IMR-90 (cell line): ENCODE measurements at places on chromosomes 16 and 17.
A peak's percentile ranks its signal among the peaks of the same experiment; 100 is the strongest.

- no peak for DNase-seq
Observed at GRCh38 chr17:65893692-65894279, 298.1 kb downstream of the CEP112 start.

DNA sequence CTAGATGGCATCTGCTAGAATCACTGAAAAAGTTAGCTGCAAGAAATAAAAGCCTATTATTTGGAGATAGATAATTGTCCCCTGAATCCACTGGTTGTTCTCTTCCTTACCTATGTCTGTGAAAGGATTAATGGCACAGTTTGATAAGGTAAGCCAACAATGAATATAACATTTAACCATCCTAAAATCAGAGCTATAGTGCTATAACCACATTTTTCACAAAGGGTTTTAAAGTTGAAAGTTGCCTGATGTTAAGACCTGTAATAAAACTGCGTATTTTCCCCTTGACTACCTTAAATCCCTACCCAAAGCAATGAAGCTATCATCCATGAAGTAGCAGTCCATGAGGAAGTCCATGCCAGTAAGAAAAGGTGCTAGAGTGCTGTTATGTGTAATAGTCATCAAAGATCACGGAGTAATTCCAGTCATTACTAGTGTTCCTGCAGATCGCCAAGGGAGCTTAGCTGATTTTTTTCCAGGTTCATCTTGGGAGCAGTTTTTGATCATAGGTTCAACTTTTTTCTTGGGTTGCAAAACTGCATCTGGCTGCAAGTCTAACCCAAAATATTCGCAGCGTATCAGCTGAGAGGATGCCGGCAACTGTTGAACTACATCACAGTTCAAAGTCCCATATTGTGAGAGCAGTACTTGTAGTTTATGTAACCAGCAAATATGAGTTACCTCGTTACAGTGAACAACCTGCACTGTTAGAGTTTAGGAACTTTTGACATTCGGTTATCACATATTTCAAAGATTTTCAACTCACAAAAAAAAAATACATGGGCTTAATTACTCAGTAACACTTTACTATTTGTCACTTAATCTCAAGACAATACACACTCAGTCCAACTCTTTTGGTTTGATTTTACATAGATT lies 18.2 kb upstream of the RSL1D1 start:
- DNase-seq: no peak

DNA sequence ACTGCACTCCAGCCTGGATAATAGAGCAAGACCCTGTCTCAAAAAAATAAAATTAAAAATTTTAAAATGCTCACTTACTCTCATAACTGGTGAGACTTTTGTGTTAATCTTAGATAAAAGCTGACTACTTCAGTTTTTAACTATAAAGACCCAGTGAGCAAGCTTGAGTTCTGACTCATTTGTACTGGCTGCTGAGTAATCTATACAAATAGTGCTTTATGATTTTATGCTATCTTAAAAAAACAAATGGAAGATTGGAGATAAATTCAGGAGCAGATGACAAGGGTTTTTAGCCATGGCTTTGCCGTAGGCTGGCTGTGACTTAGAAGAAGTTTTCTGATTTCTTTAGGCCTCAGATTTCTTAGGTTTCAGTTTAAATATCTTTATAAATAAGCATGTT lies 30.5 kb downstream of the SNTB2 start:
- peak; percentile 89 for DNase-seq

DNA sequence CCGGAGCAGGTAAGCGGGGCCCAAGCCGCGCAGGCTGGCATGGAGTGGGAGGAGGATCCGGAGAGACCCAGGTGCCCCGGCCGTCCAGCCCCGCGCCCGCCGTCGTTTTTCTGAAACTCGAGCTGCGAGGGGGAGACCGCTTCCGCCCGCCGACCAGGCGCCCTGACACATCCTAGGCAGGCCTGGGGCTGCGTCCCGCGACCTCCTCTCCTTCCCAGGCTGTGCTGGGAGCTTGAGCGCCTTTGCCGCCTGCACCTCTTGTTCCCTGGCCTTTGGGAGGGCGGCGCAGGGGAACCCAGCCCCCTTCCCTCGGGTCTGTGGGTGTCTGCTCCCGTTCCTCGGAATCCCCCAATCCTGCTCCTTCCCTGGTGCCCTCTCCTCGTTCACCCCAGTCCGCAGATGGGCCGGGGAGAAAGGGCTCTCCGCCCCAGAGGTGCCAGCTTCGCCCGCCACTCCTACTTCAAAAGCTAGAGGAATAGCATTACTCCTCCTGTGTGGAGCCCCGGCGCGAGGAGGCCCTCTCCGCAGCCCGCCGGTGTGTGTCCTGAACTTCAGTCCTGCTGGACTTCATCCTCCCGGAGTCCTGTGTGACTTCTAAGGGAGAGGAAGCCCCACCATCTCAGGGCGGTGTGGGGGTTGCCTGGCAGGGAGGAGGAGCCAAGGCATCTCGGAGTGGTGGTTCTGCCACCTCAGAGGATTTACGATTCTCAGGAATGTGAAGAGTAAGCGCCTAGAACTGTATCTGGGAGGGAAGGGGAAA lies 1.0 kb downstream of the NHERF1 start:
- no peak for DNase-seq

GRCh38 chr16:88026964-88027938 lies 76.0 kb downstream of the BANP start:
- no peak for DNase-seq

GRCh38 chr17:59234631-59235030 lies 14.3 kb downstream of the GDPD1 start:
- DNase-seq: no peak

DNA sequence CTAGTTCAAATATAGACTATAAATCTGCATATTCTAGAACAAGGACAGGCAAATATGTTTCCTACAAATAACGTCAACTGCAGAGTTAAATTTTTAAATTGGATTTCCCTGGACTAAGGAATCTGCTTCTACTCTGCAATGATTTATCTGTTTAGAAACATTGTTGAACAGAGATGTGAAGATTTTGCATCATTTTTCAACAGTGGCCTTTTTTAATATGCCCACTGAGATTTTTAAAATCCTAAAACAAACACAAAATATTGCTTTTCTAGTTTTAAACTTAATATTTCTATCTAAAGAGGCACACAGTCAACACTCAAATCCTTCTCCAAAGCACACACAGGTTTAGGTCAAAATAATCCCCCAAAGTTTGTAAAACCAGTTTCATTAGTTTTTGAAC lies 23.7 kb upstream of the PMP22 start:
- no peak for DNase-seq

- DNase-seq: no peak
Observed at GRCh38 chr17:42408061-42408460, 15.0 kb downstream of the CAVIN1 start.

- DNase-seq: no peak
Observed at GRCh38 chr17:81178136-81179091, 12.4 kb upstream of the AATK start.

- no peak for DNase-seq
Observed at GRCh38 chr17:8069587-8069860, 18.0 kb downstream of the ALOX12B start.

GRCh38 chr16:69166946-69167930 lies 19.7 kb upstream of the SNTB2 start:
- peak; percentile 65 for DNase-seq

- peak; percentile 29 for DNase-seq
Observed at GRCh38 chr16:85253084-85253941, 141.0 kb upstream of the CIBAR2 start.

- peak; percentile 87 for DNase-seq
Observed at GRCh38 chr16:70433458-70434103, 5.3 kb downstream of the ST3GAL2 start.

GRCh38 chr16:58638148-58639036 lies 8.8 kb upstream of the CNOT1 start:
- peak; percentile 91 for DNase-seq

DNA sequence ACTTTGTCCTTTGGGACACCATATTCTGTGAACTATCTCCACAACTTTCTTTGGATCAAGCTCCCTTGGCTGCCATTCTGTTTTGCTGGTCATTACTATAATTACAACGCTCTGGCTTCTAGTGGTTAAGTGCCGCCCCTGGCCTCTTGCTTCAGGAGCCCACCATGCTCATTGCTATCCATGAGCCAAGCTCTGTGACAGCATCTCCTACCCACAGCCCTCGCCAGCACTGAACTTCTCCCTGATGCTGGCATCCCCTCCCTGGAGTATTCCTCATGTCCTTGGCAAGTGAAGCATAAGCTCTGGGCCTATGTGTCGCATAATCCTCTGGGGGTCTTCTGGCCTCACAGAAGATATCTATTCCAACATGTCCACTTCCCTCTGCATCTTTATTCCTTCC lies 60.6 kb upstream of the DHX40 start:
- DNase-seq: no peak
